ENCODE measurements at places on chromosomes 16 and 17.

DNA sequence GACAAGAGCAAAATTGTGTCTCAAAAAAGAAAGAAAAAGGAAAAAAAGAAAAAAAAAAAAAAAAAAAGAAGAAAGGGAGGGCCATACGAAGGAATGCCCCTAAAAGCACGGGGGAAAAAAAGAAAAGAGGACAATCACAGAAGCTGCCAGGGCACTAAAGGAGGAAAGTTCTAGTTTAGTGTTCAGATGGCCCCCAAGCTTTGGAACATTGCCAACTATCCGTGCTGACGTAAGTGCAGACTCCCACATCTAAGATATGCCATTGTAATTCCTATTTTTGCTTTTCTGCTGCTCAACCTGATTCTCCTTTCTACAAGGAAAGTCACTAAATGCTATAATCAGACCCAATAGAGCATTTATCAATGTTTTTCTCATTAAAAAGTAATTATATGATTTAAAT is 842.1 kb downstream of the KCNJ2 start:
- DNase-seq = no peak

- no peak for DNase-seq
Observed at GRCh38 chr17:43691317-43691693, 29.6 kb upstream of the MEOX1 start.

GRCh38 chr17:74649909-74650308 is 26.4 kb upstream of the CD300E start:
- no peak for DNase-seq

DNA sequence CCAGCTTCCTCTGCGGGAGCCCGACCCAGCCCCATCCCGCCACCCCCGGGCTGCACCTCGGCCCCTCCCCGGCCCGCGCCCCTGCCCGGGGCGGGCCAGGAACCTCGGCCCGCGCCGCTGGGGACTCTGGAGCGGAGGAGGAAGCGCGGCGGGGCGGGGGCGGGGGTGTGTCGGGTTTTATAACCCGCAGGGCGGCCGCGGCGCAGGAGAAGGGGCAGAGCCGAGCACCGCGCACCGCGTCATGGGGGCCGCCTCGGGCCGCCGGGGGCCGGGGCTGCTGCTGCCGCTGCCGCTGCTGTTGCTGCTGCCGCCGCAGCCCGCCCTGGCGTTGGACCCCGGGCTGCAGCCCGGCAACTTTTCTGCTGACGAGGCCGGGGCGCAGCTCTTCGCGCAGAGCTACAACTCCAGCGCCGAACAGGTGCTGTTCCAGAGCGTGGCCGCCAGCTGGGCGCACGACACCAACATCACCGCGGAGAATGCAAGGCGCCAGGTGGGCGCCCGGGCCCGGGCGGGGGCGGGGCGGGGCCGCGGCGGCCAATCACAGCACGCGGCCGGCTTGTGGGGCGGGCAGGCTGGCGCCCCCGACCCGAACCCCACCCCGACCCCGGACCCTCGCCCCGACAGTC is at the start of gene ACE:
TSS of gene ACE (plus strand) at position 208 of the 626 bp plus-strand sequence. CDS start at position 242, 34 bp downstream.
- no peak for DNase-seq

DNA sequence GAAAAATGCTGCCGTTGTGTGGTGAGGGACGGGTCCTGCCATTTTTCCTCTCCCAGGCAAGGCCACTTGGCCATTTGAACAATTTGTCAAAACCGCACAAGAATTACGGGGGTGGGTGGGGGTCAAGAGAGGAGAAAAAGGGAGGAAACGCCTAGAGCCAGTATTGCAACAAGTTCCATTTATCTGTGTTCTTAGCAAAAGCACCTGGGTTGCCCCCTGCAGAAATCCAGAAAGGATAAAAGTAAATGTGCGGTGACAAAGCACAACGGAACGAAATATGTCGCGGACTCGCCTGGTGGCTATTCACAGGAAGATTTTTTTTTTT is 209.4 kb downstream of the ZFHX3 start:
- no peak for DNase-seq

DNA sequence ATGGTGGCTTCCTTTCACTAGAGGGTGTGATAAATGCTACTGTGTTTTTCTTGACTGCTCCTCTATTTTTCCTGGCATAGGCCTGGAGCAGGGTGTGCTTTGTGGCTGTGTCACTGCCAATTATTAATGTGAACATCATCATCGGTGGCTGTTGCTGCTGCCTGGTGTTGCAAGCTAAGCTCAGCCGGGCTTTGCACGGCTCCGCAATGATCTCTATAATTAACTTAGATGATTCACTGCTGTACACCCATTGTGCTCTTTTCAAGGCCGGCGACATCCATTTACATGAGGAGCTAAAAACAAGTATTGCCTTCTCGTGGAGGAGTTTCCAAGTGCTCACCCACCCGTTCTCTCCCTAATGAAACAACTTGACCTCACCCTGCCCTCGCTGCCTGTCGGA is 160.1 kb upstream of the IRX3 start:
- DNase-seq = no peak

DNA sequence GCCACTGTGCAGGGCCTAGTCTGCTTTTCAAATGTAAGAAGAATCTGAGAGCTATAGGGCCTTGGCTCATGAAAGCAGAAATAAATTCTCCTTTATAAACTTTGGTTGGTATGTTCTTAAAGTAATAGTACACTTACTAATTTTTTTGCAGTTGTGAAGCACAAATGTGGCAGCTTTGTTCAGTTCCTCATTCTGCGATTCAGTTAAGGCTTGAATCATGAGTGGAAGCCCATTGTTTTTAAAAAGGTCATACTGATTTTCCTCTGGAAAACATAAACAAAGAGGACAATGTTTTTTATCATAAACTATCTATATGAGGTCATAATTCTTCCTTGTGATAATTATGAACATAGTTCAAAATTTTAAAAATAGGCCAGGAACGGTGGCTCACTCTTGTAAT is 23.6 kb upstream of the DYNC1LI2 start:
- no peak for DNase-seq

DNA sequence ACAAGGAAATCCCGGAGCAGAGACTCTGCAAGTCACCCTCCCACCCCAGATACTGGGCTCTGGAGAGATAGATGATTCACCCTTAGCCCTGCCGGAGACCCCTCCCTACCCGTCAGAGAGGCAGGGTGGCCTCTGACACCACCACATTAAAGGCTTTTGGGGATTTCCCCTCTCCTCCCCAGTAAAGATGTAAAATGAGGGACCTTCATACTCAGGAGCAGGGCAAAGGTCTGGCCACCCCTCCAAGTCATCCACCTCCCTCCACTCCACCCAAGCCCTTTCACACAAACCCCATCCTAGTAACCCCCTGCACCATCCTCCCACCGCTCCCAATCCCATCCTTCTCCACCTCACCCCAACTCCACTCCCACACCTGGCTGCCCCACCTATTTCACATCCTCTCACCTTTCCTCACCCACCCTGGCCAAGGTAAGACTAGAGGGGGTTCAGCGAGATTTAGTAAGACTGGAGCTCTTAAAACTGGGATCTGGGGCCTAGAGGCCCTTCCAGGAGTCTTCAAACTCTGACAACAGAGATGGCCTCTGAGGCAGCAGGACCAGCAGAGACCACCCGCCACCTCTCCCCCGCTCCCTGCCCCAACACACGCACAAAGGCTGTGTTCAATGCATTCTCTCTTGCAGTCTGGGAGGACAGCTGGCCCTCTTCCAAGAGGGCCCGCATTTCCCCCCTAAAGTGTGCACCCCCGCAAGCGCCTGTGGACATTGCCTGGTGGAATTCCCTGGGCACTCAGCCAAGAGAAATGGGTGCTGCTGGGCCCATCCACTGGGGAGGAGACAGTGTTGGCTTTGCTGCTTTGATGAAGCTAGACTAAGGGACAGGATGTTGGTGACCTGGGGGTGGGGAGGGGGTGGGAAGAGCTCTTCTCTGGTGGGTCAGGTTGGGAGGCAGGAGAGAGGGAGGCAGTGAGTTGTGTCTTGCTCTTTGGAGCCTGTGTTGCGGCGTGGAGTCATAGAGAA is 1.1 kb downstream of the ABAT start:
- no peak for DNase-seq

- DNase-seq = no peak
Observed at GRCh38 chr16:70432356-70432722, 6.6 kb downstream of the ST3GAL2 start.

GRCh38 chr16:47213761-47214440 is 70.2 kb upstream of the NETO2 start:
- no peak for DNase-seq

GRCh38 chr16:57475711-57476339 is 10.5 kb downstream of the DOK4 start:
- peak; percentile 59 for DNase-seq

GRCh38 chr17:19712436-19713004 is 3.9 kb downstream of the SLC47A2 start:
- DNase-seq = no peak

- DNase-seq = no peak
Observed at GRCh38 chr16:10605636-10606035, 25.2 kb upstream of the EMP2 start.

GRCh38 chr17:41002814-41003213 is 3.1 kb upstream of the KRTAP3-2 start:
- DNase-seq = no peak

GRCh38 chr16:53090591-53091411 is 36.0 kb downstream of the CHD9 start:
- no peak for DNase-seq

- no peak for DNase-seq
Observed at GRCh38 chr17:60153606-60154390, 4.0 kb downstream of the CA4 start.

GRCh38 chr17:38879878-38880665 is 10.2 kb downstream of the LASP1 start:
- DNase-seq = no peak

DNA sequence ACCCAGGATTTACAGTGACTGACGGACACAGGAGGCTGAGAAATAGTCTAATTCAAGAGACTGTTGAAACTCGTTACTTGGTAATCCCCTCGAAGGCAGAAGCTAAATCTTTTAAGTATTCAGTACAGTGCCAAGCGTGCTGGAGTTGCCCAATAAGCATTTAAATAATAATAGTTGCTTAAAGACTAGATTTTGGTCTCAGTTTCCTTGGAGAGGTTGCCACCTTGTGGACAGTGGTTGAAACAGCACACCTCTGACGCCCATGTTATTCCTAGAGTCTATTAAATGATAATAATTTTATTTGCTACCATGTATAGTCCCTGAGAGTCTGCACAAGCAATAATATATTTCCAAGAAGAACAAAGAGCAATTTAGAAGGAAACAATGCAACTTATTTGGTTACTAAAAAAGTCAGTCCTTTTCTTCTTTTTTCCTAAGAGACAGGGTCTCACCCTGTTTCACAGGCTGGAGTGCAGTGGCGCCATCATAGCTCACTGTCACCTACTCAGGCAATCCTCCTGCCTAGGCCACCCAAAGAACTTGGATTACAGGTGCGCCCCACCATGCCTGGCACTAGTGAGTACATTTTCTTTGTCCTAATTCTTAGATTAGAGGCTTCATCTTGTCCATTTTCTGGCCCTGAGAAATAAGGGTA is 138.0 kb upstream of the NUDT7 start:
- no peak for DNase-seq

GRCh38 chr17:82332669-82333278 is 792 bp downstream of the SECTM1 start:
- DNase-seq = no peak

- no peak for DNase-seq
Observed at GRCh38 chr16:79008036-79008868, 592.3 kb downstream of the MAF start.

DNA sequence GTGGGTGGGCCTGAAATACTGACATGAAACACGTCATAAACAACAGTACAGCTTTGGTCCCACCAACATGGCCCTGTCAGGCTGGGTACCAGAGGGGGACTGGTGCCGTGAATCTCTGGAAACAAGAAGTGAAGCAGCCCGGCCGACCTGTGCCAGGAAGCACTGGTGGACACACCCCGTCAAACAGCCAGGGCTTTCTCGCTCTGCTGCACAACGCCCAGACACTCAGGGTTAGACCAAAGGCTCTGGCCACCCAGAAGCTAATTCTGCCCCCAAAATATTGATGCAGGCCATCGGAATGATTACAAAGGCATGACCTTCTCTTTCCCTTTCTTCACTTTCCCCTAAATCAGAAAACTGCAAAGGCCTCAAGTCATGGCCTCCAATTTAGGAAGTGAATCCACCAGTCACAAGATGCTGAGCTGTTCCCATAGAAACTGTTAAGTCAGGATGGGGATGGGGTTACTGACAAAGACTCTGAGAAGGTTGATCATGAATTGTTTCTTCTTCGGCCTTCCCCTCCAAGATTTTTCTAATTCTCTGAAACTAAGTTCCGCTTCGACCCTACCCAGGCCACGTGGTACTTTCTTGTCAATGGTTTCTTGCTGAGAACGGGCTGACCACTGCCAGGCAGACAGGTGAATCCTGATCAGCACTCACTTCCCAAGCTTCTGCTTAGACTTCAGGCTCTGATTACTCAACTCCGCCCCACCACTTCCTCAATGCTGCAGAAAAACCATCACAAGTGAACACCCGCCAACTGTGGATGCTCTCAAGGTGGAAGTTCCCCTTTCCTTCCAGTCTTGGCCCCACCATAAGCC is 6.7 kb downstream of the PITPNA start:
- DNase-seq = no peak

DNA sequence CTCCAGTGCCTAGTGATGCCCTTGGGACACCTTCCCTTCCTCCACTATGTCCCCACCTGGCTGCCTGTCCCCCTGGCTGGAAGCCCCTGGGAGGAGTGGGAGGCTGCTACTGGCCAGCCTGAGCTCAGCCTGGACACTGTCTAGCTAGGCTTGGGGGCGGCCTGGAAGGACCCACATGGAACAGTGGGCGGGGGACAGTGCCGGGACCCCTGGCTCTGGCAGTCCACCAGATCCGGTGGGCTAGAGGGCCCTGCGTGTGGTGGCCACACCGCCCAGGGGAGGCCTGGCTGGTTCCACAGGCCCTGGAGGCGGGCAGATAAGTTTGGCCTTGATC is 388.0 kb upstream of the TNRC6C start:
- DNase-seq = no peak

GRCh38 chr17:65147955-65148354 is 10.8 kb downstream of the RGS9 start:
- DNase-seq = no peak

GRCh38 chr16:51710905-51711563 is 560.0 kb upstream of the SALL1 start:
- no peak for DNase-seq

- no peak for DNase-seq
Observed at GRCh38 chr17:65459677-65460347, 101.6 kb downstream of the AXIN2 start.

DNA sequence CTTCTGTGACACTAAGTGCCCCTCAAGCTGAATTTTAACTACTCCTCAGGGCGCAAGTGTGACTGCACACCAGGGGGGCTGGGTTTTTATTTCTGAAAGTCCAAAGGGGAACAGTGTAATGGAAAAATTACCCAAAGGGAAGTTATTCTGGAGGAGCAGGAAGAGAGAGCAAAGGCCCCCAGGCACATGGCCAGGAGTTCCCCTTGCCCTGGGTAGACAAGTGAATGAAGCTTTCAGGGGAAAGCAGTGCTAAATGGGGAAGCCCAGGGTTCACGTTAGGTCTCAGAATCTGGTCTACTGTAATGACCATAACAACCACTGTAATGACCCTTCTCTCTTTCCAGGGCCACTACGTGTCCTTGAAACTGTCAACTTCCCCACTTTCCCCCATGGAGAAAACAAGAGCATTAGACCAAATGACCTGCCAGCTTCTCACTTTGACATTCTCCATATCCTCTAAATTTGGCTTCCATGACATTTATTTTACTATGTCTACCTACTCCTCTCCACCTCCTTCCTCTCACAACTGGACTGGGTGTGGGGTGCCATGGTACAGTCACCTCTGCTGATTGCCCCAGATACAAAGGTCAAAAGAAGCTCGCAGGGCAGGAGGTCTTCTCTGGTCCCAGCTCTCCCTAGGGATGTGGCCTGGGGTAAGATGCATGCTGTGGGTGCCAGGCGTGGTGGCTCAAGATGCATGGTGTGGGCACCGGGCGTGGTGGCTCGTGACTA is 34.1 kb upstream of the MMP2 start:
- no peak for DNase-seq

GRCh38 chr16:710500-711075 is 4.3 kb upstream of the METRN start:
- no peak for DNase-seq

Data from stimulated activated CD8-positive, alpha-beta memory T cell treated with anti-CD3 and anti-CD28 coated beads, Interleukin-7, amount 100 ng/mL, for 24 hours (primary cell).